Foreskin keratinocyte (primary cell): ENCODE measurements at places on chromosomes 3 and 15. TPM values are rescaled to one million over a fixed set of nuclear protein-coding genes. Genes with fewer than 3 reads are reported as not detected.

The SLC27A2 gene
- 0.07 and 0.11 TPM in 2 replicates for total RNA-seq

The CFAP44 gene
- total RNA-seq = 1.0 and 1.1 TPM in 2 replicates

The DLL4 gene
- total RNA-seq = not detected in 2 replicates

The GCSAM gene
- total RNA-seq = 1.3 and 1.4 TPM in 2 replicates

DNA sequence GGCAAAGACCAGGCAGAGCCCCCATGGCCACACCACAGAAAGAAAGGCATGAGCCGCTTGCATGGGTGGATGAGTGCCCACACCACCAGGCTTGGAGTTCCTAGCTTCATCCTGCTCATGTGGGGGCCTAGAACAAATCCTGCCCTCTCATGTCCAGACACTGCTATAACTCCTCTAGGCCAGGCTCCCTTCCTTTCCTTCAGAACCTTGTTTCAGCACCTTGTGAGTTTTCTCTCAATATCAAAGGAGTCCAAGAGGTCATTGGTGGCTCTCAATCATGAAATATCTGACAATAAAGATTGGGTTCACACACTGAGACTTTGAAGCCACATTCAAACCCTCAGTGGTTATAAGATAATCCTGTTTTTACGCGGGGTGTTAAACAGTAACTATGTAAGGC, 12.7 kb downstream of the SLC6A20 start:
- no peak for DNase-seq

DNA sequence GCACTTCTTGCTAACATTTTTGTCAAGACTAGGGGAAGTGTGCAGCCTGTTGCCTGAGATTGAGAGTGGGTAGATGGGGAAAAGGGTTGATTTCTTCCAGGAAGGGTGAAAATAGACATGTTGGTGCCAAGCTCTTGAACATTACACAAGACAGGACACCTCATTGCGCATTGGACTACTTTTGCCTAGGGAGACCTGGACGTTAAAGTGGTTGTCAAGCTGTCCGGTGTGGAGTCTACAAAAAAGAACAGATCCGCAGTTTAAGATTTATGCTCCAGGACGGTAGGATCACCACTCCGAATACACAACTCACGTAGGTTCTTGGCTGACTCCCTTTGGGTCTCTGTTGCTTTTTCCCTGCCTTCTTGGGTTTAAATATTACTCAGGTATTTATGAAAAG, 56.3 kb upstream of the LRIG1 start:
- no peak for DNase-seq

DNA sequence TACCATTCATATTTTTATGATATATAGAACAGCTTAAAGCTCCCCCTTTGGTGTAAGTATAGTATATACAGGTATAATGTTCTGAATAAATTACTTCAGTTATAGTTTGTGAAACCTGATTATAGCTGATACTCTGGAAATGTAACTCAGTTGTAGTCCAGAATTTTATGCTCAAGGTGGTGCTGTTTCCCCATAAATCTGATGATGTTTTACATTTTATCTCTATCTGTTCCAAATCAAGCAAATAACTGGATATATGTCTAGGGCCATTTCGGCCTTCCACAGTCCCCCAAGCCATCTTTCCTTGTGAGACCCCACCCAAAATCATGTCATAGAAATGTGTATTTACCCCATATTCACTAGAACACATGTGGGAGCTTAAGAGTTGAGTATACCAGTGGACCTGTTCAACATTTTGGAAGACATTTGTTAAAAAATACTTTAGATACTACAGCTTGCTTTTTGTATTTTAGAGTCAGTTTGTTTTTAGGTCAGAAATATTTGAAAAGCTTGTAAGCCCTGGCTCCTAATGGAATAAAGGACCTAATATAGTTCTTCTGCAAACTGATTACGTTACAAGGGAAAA, 107.1 kb downstream of the ATG7 start:
- DNase-seq = no peak

DNA sequence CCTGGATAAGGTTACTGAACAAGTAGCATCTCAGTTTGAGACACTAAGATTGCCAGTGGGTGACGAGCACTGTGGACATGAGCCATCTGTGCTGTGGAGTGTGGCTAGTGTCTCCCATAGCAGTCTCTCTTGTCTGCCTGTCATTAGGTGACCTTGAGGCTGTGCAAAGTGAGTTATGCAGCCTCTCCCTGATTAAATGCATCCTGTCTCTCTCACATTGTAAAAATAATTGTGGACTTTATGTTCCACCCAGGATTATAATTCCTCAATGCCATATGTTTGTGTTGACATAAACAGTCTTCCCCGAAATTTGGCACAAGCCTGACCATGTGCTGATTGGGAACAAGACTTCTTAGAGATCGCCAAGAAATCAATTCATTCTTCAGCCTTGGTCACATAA, 168.9 kb downstream of the MYRIP start:
- DNase-seq = no peak
